ENCODE measurements at places on chromosomes 4 and X.

GRCh38 chr4:40214038-40214437 lies 17.2 kb downstream of the RHOH start:
- DNase-seq = no peak

GRCh38 chr4:68287704-68288392 lies 42.4 kb upstream of the TMPRSS11B start:
- DNase-seq = no peak

DNA sequence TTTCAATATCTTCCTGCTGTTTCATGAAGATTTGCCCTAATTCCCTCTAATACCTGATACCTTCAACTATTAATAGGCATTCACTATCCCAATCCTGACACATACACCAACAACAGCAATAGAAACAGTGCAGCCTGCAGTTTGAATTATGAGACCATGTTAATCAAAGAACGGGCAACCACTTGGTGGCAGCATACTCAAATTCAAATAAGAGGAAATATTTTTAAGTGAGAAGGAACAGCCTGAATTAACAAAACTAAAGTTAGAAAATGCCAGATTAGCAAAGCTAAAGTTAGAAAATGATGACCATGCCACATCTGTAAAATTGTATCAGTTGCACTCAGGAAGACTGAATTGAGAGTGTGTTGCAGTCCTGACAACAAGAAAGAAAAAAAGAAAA lies 204.9 kb downstream of the SMARCA1 start:
- DNase-seq = no peak

- DNase-seq = no peak
Observed at GRCh38 chr4:156237231-156237630, 283.6 kb upstream of the CTSO start.

DNA sequence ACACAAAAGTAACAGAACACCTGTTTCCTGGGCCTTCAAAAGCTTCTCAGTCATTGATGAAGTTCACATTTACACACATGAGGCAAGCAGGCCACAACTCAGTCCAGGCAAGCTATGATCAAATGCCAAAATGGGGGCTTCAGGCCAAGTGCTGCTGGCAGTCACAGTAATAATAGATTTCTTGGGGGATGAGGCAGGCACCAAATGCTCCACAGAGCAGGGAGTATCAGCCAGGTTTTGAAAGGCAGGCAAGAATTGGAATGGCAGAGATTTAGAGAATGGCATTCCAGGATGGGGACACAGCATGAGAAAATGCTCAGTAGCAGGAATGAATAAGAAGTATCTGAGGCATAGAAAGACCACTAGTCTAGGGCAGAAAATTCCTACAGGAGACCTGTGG lies 52.8 kb downstream of the GRIA3 start:
- no peak for DNase-seq

DNA sequence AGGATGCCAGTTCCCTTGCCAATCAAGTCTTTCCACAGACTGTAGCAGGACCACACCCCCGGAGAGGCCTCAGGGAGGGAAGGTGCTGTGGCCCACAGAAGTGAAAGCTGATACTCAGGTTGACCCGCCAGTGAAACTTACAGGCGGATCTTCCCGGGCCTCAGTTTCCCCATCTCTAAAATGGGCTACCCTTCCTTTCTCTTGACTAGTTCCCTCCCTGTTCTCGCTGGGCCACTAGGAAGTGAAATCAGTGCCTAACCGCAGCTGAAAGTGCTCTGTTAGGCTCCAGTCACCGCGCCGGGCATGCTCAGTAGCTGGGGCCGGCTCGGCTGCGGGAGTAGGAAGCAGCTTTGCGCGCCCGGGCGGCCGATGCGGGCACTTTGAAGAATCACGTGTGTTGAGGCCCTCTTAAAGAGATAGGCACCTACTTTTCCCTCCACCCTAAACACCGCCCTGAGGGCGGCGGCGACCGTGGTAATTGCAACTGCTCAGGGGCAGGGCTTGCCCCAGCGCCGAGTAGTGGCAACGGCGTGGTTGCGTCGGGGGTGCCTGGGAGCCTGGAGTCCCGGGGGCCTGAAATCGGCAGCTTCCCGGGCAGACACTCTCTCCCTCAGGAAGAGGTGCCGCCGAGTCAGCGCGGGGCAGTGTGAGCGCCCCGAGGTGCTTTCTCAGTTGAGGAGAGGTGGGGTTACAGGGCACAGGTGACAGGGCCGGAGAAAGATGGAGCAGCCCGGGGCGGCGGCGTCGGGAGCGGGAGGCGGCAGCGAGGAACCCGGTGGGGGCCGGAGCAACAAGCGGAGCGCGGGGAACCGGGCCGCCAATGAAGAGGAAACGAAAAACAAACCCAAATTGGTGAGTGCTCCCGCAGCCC lies at the start of gene DIAPH2:
Gene DIAPH2 (plus strand): TSS at position 504 of the 871 bp plus-strand sequence.
- peak; percentile 62 for DNase-seq

GRCh38 chr4:17029964-17030363 lies 131.5 kb upstream of the LDB2 start:
- no peak for DNase-seq

DNA sequence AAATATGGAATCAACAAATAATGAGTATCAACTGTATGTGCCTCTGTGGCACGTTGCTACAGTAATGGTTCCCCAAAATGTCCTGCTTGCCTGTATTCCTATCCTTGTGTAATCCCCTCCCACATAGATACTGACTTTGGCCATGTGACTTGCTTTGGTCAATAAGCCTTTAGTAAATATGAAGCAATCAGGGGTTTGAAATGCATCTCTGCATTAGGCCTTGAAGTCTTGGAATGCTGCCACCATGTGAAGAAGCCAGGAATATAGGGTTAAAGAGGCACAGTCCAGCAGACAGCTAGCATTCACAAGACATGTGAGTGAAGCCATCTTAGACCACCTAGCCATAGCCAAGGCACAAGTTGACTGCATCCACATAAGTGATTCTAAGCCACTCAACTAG lies 190.9 kb downstream of the GABRB1 start:
- no peak for DNase-seq

DNA sequence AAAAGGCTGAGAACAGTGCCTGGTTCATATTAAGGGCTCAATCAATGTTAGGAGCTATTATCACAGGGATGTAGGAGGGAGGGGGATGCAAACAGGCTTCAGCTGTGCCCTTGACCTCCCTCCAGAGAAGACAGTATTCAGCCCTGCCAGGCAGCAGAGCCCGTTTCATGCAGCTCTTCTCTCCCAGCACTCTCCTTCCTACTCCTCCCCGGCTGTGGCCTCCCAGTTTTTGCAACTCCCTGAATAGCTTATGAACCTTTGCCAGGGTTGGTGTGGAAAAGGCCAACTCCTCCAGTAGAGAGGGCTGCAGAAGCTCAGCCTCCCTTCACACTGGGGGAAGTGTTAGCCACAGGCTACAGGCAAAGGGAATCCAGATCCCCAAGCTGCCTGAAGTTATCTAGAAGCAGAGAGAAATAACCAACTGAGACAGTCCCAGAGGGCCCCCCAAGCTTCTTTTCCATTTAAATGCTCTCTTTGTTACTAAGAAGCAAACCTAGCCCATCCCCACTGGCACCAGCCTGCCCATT lies 31.7 kb upstream of the APLN start:
- DNase-seq = no peak

GRCh38 chr4:175459571-175459970 lies 352.5 kb downstream of the GPM6A start:
- DNase-seq = no peak

GRCh38 chr4:176794151-176794550 lies 1.4 kb upstream of the VEGFC start:
- DNase-seq = no peak
